ENCODE measurements at places on chromosomes 12 and 14.
A peak's percentile ranks its signal among the peaks of the same experiment; 100 is the strongest.

DNA sequence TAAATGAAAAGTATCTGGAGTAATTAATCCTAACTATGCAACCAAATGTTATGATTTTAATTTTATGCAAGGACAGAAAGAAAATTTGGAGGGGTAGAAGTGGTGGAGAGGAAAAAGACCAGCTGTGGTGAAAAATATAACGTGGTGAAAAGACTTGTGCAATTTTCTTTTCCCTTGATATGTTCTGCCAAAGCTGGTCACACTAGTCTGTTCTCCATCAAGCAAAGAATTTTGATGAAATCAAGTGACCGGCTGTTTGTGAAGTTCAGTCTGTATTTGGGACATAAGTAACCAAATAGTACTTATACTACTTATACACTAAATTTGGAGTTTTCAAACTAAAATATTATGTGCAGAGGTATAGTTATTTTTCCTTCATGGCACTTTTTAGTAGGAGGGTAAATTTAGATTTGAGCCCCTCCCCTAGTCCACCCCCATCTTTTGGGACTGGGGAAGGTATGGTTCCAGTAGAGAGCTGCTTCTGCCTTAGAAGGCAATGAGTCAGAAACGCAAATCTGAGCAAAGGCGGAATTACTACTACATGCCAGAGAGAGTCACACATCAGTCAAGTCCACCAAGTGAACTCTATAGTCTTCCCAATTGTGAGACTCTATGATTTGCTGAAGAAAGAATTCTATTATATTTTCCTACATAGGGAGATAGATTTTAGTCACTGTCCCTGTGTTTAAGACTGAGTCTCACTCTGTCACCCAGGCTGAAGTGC, 229.7 kb downstream of the SLC25A21 start:
- no peak for DNase-seq

DNA sequence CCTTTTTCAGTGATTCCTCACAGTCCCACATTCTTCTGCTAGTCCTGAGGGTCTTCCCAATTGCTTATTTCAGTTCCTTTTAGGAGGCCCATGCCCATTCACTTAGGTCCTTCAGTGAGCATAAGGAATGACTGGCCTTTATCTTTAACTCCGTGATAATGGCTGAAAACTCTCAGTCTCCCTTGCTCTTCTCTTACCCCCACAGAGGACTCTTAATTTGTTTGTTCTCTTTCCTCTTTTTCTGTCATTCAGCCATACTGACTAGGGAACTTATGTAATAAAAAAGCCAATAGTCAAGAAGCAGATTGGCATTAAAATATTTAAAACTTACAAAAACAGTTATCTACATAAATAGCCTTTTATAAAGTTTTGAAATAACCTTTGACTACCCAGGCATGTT, 17.1 kb upstream of the VDR start:
- no peak for DNase-seq

GRCh38 chr14:83173687-83174086, 1640.0 kb upstream of the SEL1L start:
- no peak for DNase-seq

GRCh38 chr14:51431741-51432140, 191.7 kb downstream of the TMX1 start:
- DNase-seq: no peak

- DNase-seq: no peak
Measured at GRCh38 chr12:55908726-55909512, 18.8 kb downstream of the PYM1 start.

GRCh38 chr12:26403601-26404000, 208.2 kb downstream of the SSPN start:
- no peak for DNase-seq

GRCh38 chr12:124737040-124737419, 126.6 kb downstream of the SCARB1 start:
- no peak for DNase-seq

GRCh38 chr12:51874000-51874399, 13.9 kb upstream of the ANKRD33 start:
- no peak for DNase-seq

GRCh38 chr12:94618995-94619695, 31.2 kb downstream of the TMCC3 start:
- no peak for DNase-seq

- no peak for DNase-seq
Measured at GRCh38 chr12:1872448-1872847, 46.0 kb downstream of the CACNA2D4 start.

DNA sequence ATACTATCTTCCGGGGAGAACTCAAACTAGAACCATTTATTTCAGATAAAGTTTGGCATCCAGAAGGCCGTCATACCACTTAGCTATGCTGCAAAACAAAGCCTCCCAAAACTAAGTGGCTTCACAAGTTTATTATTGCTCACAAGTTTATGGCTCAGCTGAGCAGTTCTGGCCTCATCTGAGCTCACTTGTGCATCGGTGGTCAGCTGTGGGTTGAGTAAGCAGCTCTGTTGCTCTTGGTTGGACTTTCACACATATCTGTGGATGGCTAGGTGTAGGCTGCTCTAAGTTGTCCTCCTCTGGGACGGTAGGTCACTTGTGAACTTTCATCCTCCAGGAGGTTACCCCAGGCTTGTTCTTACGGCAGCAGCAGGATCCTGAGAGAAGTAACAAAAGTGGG, 162.7 kb downstream of the BTG1 start:
- DNase-seq: no peak

- no peak for DNase-seq
Measured at GRCh38 chr12:98466640-98467400, 48.6 kb upstream of the TMPO start.

GRCh38 chr12:89348894-89349699, 3.2 kb downstream of the DUSP6 start:
- no peak for DNase-seq

GRCh38 chr12:32229971-32230612, 123.4 kb downstream of the BICD1 start:
- DNase-seq: no peak

GRCh38 chr14:69408331-69408960, 10.0 kb downstream of the SLC39A9 start:
- DNase-seq: no peak

DNA sequence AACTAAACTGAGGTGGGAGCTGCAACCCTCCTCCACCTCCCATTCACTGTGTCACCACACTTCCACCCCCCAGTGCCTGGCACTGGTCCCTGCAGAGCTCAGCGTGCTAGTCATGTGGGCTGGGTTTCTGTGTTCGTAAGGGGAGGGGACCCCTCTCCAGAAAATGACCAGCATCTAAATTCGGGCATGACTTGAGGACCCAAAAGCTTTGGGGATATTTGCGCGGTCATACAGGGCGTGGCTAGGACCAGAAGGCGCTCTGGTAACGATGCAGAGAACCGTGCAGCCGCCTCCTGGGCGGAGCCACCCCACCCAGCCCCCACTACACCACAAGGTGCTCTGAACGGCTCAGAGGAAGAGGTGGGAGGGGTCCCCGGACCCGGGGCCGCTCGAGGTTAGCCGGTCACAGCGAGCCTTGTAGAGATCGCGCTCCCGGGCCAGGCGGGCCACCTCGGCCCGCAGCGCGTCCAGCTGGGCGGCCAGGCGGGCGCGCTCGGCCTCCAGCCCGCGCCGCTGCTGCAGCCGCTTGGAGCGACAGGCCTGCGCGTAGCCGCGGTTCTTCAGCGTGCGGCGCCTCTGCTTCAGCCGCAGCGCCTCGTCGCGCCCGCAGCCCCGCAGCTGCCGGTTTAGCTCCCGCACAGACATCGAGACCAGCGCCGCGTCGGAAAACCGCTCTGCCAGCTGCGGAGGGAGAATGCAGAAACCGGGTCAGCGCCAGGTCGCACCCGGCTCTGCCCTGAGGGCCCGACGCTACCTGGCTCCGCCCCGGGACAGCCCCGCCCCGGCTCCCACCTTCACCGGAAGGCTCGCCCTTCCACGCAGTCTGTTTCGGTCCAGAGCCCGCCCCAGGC, 9.8 kb downstream of the CPNE6 start:
- DNase-seq: peak; percentile 58

- no peak for DNase-seq
Measured at GRCh38 chr14:41986700-41987099, 380.0 kb downstream of the LRFN5 start.

DNA sequence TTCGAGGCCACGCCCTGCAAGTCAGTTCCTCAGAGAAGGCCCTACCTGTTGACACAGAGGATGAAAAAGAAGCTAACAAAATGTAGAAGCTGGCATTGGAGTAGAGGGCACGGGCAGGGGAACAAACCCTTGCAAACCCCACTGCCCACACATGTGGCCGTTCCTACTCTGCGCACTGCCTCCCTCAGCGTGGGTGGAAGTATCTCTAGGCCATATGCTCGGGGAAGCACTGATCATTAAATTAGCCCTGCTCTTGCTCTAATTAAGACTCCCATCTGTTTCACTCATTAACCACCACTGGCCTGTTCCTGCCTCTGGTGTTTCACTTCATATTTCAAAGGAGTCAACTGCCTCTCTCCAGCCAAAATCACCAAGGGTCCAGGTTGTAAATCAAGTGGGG, 201.2 kb upstream of the SFSWAP start:
- no peak for DNase-seq

- no peak for DNase-seq
Measured at GRCh38 chr12:10965476-10965875, 21.2 kb downstream of the TAS2R50 start.

- DNase-seq: no peak
Measured at GRCh38 chr12:130401703-130402102, 64.0 kb downstream of the PIWIL1 start.

GRCh38 chr14:75442642-75443041, 14.8 kb downstream of the JDP2 start:
- no peak for DNase-seq

- no peak for DNase-seq
Measured at GRCh38 chr12:87259391-87259790, 769.8 kb downstream of the C12orf50 start.

DNA sequence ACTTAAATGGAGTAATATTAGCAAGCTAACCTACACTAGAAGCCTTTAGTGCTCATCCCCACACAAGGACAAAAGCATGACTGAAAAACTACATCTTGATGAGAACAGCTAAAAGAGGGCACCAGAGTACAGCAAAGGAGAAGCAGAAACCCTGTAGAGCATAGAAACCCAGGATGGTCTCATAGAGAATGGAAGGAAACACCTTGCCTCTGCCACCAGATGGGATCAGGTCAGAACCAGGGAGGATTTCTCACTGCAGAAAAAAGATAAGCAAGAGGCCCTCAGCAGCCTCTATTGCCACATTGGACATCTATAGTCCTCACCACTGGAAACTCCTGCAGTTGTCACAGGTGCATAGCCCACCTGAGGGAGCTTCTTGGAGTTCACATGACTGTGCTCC, 13.6 kb upstream of the ZNF705A start:
- DNase-seq: no peak

GRCh38 chr12:110739894-110740293, 2.8 kb downstream of the PPP1CC start:
- no peak for DNase-seq

DNA sequence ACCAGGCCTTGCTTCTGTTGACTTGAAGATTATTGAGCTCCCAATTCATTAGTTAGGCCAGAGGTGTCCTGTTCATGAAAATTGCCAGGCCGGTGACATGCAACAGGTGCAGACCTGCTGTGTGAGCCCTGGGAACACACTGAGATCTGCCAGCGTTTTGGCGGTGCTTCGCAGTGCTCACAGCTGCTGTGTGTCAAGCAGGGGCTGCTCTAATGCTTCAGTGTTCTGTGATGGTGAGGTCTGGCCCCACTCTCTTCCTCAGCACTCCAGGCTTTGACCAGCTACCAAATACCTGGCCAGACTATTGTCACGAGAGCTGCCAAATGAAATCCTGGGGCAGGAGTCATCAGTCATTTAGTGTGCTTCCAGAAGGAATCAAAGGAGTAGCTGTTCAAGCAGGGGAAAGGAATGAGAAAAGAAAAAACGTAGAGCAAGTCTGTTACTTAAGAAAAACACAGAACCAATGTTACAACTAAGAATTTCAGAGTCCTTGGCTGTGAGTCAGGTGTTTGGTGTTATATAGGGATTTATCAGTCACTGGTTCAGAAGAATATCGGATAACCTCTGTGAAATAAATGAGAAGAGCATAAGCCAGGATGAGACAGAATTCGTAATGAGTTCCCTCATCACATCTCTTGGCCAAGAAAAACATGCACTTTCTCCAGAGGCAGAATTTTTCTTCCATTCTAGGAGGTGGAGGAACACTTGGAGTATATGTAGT, 150.8 kb downstream of the FBXL14 start:
- no peak for DNase-seq

Measured in stimulated activated CD4-positive, alpha-beta T cell treated with anti-CD3 and anti-CD28 coated beads, Interleukin-15, amount 100 ng/mL, for 1 hour (primary cell).